ENCODE measurements at places on chromosomes 2 and 18. TPM values are rescaled to one million over a fixed set of nuclear protein-coding genes. Genes with fewer than 3 reads are reported as not detected.

RBKS gene
- 7.0 TPM for total RNA-seq

CNGA3 gene
- total RNA-seq, result not detected

GRCh38 chr18:78589916-78590437 is 389.6 kb upstream of the SALL3 start:
- DNase-seq, result no peak

DNA sequence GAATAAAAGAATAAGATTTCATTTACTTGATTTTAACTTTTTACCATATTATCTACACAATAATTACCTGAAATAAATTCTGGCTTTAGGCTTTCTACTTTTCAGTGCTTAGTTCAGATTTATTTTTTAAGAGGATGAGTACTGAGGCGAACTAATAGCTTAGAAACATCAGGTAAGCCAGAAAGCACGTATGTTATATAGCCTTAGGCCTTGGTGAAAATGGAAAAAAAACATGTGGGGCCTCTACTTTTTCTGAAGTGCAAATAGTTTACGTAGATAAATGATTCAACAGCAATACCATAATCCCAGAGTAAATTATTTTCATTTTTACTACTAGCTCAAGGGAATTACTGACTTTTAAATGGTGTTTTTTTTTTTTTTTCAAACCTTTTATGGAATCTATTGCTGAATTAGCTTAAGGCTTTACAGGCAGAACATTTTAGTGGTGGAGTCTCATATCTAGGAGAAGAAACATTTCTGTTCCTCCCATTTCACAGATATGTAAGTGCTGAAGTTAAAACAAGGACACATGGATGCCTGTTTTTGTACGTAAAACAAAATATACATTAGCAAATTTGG is 6.2 kb downstream of the CPS1 start:
- DNase-seq, result no peak

- DNase-seq, result no peak
Observed at GRCh38 chr2:30109856-30110255, 37.0 kb upstream of the YPEL5 start.

DNA sequence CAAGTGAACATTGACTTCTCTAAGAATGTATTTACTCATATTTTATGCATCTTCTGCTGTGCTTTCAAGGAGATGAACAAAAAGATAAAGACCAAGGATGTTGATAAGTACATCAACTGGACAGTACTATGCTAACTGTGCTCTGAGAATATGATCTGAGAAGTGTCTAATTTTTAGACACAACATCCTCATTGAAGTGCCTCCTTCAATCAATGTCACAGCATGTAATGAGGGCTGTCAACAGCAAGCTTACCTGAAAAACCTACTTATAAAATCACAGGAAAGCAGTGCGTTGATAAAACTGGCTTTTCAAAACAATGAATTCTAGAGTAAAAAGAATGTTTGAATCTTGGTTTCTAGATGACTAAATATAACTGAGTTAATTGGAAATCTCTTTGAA is 452.9 kb upstream of the DSEL start:
- DNase-seq, result no peak

DNA sequence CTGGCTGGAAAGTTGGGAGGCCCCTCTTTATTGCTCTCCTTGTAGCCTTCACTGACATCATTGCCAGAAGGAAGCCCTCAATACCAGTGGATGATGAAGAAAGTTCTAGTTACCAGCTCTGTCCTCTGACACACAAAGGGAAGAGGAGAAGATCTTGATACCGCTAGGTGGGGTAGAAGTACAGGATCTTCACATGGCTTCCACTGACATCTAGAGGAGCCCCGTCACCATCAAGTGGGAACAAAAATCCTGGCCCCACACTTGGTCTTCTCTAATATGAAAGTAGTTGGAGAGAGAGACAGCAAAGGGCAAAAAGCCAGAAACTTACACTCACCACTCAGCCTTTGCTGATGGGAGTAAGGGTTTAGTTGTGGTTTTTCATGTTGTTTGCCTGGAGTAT is 12.4 kb downstream of the XIRP2 start:
- DNase-seq, result no peak

DNA sequence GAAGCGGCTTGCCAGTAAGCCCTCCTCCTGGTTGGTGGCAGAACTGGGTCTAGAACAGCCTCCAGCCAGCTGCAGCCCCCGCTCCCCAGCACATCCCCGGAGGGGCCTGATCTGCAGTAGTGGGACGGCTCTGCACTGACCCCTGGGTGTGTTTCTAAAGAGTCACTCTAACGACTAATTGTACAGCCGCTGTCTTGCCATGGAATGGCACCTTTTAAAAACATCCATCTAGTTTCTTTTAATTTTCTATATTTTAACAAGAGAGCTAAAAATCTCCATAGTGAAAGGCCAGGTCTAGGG is 82.0 kb downstream of the MTCL1 start:
- no peak for DNase-seq

DNA sequence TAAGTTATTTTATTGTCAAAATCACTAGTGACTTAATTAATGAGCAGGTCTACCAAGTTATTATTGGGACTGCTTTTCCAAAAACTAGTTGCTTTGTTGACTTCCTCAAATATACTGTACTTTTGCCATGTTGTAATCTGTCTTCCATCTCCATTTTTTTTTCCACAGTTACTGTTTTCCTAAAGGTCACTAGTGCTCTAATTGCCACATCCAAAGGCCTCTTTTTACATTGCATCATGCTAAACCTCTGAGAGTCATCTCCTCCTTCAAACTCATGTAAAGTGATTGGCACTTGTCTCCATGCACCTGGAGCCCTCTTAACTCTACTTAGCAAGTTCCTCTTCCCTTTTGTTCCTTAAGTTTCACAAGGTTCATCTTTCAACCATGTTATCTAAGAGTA is 11.8 kb downstream of the PMAIP1 start:
- no peak for DNase-seq

- no peak for DNase-seq
Observed at GRCh38 chr2:226619707-226620106, 179.9 kb downstream of the IRS1 start.

GRCh38 chr2:236169741-236170589 is 1.8 kb upstream of the GBX2 start:
- DNase-seq, result no peak

Measured in T-helper 17 cell (primary cell).